ENCODE measurements at places on chromosomes 3 and 15. TPM values are rescaled to one million over a fixed set of nuclear protein-coding genes. Genes with fewer than 3 reads are reported as not detected.

OXSR1 gene
- 18.4 TPM for total RNA-seq

IL17RC gene
- 37.8 TPM for total RNA-seq

EAF2 gene
- total RNA-seq, result 3.7 TPM

ANKDD1A gene
- 14.8 TPM for total RNA-seq

IGF2BP2 gene
- 18.6 TPM for total RNA-seq

SLC22A13 gene
- 0.09 TPM for total RNA-seq

CCRL2 gene
- 0.16 TPM for total RNA-seq

CIDEC gene
- total RNA-seq, result not detected

CD200 gene
- total RNA-seq, result under 0.01 TPM

GOLGA8T gene
- total RNA-seq, result 0.17 TPM

CCR4 gene
- not detected for total RNA-seq

GP9 gene
- not detected for total RNA-seq

DVL3 gene
- 36.6 TPM for total RNA-seq

SPSB4 gene
- total RNA-seq, result not detected

PLA2G4E gene
- not detected for total RNA-seq

DNASE1L3 gene
- total RNA-seq, result not detected

EIF4E3 gene
- 1.1 TPM for total RNA-seq

ALDH1L1 gene
- total RNA-seq, result not detected

IMPG2 gene
- total RNA-seq, result 0.86 TPM

EPHB3 gene
- total RNA-seq, result 15.5 TPM

FBXW12 gene
- total RNA-seq, result not detected

OR5H14 gene
- total RNA-seq, result not detected

TRIM42 gene
- total RNA-seq, result not detected

CELSR3 gene
- total RNA-seq, result 1.1 TPM

MYL3 gene
- 0.09 TPM for total RNA-seq

GOLGA6B gene
- under 0.01 TPM for total RNA-seq

GAP43 gene
- 6.1 TPM for total RNA-seq

TMCO5A gene
- not detected for total RNA-seq

GOLGA6L10 gene
- total RNA-seq, result 1.1 TPM

HDC gene
- total RNA-seq, result not detected

CCDC13 gene
- total RNA-seq, result 0.95 TPM

TUBGCP5 gene
- total RNA-seq, result 20.2 TPM

CSPG4 gene
- total RNA-seq, result 42.1 TPM

LMAN1L gene
- total RNA-seq, result not detected

COLQ gene
- 0.43 TPM for total RNA-seq

FNDC3B gene
- 64.4 TPM for total RNA-seq

SMCO1 gene
- total RNA-seq, result not detected

GP5 gene
- under 0.01 TPM for total RNA-seq

PDIA3 gene
- total RNA-seq, result 95.7 TPM

OR5K2 gene
- not detected for total RNA-seq

C3orf80 gene
- not detected for total RNA-seq

ABI3BP gene
- total RNA-seq, result 3.5 TPM

FANCD2OS gene
- total RNA-seq, result not detected

ZBTB11 gene
- 16.2 TPM for total RNA-seq

VEPH1 gene
- 24.0 TPM for total RNA-seq

PYGO1 gene
- 6.3 TPM for total RNA-seq

MDFIC2 gene
- total RNA-seq, result not detected

ERC2 gene
- total RNA-seq, result not detected

RTP1 gene
- total RNA-seq, result not detected

NBEAL2 gene
- 1.5 TPM for total RNA-seq

SAXO2 gene
- total RNA-seq, result 0.32 TPM

CILP gene
- 0.79 TPM for total RNA-seq

All from bronchial smooth muscle cell (primary cell).